T-helper 1 cell (primary cell): ENCODE measurements at places on chromosomes 4 and X.

DNA sequence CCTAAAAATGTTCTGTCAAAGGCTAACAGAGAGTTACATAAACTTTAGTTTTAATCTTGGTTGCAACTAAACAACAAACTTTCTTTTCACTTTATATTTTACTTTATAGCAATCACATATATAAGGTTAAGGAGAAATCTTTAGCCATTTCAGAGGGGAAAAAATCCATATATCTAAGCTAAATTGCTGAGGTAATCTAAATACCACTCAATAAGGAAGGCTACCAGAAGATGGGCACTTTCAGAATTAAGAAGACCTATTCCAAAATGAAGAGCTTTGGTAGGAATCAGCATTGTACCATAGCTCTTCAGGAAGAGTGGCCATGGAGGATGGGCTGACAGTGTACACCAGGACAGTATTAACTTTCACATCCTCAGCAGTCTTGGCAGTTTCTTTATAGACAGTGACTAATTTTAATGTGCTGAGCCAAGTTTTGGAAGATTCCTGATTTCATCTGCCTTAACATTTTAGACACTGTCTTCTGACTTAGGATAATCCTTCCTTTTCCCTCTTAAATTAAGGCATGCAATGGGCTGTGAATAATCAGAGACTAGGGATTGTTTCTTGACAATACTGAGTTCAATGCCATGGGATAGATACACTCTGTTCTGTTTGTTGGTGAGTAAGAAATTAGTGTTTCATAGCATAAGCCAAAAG is 7.1 kb downstream of the FAT4 start:
- no peak for DNase-seq

- DNase-seq, result no peak
Measured at GRCh38 chr4:91497892-91498291, 805.9 kb upstream of the GRID2 start.

- DNase-seq, result no peak
Measured at GRCh38 chrX:110504947-110505346, 146.3 kb downstream of the RTL9 start.

- no peak for DNase-seq
Measured at GRCh38 chr4:82728301-82728700, 70.3 kb downstream of the SCD5 start.

GRCh38 chr4:83828601-83829000 is 292.7 kb downstream of the GPAT3 start:
- no peak for DNase-seq

DNA sequence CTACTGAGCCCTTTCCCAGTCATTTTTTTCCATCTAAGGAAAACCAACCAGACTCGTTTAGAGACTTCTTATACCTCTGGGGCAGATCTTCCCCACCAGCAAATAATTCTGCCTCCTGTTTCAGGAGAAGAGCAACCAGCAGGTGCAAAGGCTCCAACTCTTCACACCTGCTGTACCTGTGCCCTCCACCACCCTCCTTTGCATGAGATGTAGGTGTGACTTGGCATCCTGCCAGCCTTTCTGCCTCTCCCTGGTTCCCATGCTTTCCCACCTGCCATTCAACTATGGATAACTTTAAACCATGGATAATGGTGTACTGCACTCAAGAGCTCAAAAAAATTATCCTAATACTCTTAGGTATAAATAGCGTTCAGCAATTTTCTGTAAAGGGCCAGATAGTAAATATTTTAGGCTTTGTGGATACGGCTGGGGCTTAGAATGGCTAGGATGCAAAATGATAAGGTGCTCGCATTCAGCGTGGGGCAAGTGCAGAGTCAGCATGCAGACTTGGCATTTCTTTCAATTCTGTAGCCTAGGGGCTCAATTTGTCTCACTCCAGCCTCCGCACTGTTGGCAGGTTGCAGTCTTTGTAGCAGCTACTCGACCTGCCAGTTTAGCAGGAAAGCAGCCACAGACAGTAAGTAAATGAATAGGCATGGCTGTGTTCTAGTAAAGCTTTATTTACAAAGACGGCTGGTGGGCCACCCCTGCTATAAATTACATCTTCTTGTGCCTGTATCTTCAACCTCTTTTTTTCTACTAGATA is 79.8 kb downstream of the HCCS start:
- DNase-seq, result no peak

GRCh38 chr4:168857546-168858314 is 152.3 kb downstream of the CBR4 start:
- no peak for DNase-seq

- DNase-seq, result no peak
Measured at GRCh38 chr4:16764622-16765021, 133.8 kb downstream of the LDB2 start.

DNA sequence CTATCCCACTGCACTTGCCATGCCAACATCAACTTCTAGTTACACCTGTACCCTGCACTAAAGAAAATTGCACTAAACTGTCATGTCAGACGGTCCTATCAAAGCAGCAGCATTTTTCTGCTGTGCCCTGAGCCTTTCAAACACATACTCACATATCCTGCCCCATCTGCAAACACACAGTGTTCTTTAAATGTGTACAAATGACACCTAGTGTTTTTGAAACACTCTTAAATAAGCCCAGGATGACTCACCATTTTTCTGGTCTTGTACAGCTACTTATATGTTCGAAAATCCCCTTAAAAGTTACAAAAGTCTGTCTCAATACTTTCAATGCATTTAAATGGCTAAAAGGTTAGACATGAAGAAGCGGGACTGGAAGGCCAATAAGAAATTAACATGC is 346.7 kb upstream of the PPARGC1A start:
- no peak for DNase-seq

DNA sequence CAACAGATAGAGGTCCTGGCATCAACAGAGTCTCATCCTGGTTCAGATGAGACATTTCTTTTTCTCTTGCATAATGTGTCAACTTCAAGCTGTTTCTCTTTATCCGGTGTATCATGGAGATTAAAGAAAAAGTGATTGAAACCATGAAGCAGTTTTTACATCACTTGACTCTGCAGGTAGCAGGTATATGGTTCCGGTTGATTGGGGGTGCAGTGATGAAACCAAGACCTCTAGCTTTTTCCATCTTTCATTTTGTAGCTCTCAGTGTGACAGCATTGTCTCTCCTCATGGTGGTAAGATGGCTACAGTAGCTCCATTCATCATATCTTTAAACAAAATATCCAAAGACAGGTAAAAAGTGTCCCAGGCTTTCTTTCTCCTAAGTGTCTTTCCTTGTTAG is 2.4 kb upstream of the HOPX start:
- DNase-seq, result no peak

DNA sequence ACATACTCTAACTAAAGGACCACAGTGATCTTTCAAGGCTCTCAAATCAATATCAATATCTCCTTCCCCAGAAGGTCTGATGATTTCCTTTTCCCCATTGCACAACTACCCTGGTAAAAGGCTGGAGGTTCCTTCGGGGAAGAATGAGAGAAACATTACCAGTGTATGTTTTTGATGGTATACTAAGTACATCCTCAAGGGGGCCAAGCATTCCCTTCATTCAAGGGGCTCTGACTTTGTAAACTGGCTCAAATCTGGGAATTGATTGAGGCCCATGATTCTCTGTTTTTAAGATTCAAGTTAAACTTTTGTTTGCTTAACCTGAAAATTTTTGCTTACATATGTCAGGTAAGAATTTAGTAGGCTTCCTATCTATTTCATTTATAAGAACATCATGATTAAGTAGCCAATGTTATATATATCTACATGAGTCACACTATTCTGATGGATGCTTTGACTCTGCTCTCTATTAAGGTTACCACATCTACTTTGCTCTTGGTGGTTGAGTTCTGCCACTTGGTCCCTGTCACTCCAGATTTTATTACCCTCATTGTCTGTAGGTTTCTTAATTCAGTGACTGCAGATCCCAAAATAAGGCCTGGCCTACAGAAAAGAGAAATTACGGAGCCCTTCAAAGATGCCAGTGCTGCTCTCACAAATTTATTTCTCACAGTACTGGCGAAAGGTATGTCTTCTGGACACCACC is 16.4 kb upstream of the GUCY1B1 start:
- DNase-seq, result no peak

DNA sequence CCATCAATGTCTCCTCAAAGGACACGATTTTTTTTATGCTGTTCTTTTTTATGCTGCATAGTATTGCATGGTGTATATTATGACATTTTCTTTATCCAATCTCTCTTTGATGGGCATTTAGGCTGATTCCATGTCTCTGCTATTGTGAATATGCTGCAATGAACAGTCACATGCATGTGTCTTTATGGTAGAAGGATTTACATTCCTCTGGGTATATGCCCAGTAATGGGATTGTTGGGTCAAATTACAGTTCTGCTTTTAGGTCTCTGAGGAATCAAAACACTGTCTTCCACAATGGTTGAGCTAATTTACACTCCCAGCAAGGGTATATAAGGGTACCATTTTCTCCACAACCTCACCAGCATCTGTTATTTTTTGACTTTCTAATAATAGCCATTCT is 113.9 kb downstream of the GRIA3 start:
- no peak for DNase-seq

DNA sequence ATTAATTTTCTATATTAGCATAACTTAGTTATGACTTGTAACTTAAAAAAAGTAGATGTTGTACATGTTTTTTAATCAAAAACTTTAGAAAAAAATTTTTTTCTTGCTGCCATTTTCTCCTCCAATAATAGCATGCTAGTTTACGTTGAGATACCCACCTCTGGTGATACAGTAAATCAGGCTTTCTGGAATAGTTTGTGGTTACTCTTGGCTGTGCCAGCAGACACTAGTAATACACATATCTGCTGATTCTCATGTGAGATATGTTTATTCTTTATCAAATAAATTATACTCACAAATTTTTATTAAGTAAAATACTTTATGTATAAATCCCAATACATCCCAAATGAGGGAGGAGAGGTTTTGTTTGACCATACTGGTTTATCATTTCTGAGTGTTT is 117.3 kb downstream of the KLHL8 start:
- no peak for DNase-seq

DNA sequence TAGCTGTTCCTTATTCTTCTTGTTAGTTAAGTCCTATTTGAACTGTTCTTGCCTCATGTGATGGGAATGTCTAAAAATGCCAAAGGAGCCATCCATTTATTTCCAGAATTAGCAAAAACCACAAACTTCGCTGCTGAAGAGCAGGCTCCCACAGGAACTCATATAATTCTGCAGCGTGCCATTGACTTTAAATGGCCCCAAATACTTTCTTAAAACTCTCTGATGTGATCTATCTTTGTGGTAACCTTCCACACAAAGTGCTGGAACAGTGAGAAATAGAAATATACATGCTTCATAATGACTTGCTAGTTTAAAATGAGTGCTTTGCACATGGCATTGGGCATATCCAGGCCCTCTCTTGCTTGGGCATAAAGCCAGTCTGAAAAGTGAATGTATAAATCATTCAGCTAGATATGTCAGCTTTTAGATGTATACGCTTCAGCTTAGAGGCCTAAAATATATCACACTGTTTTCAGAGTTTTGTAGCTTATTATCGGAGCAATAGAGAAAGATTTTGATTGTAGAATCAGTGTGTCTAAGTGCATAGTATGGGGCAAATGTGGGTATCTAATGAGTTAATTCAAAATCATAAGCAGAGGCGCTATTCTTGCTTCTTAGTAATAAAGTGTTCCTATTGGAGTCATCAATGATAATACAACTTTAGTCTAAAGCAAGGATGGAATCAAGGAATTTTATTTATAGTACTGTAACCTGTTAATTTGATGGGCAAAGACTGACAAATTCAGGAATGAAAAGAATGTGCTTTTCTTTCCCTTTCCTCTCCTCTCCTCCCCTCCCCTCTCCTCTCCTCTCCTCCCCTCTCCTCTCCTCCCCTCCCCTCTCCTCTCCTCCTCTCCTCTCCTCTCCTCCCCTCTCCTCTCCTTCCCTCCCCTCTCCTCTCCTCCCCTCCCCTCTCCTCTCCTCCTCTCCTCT is 392.2 kb upstream of the ZFP42 start:
- DNase-seq, result no peak

- DNase-seq, result no peak
Measured at GRCh38 chrX:80174925-80175574, 160.5 kb downstream of the TBX22 start.

DNA sequence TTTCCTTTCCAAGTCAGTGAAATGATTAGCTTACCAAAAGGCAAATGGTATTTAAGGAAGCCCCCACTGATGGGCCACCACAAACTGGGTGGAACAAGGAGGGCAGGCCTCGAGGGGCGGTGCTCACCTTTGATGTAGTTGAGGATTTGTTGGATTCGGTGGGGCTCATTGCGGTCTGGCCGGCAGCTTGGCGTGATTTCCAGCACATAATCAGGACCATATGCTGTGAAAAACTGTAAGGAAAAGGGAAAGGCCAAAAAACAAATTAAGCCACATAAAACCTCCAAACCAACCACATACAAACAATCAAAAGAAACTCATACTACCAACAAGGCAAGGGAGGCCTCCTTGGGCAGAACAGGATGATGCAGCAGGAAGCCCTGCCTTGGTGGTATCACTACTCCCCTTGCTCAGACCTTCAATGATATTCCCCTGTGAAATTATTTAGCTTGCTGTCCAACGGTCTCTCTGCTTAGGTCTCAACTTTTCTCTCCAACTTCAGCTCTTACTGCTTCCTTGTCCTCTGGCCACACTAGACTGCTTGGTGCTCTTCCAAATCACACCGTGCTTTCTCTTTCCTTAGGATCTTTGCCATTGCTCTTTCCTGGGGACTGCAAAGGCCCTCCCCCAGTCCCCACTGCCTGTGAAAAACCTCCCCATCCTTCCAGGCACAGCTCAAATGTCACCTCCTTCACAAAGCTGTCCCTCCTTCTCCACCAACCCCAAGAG is 46.1 kb upstream of the CITED1 start:
- DNase-seq, result no peak

GRCh38 chr4:170336238-170336775 is 246.6 kb upstream of the AADAT start:
- DNase-seq, result no peak

GRCh38 chr4:183828125-183828524 is 77.0 kb upstream of the STOX2 start:
- no peak for DNase-seq

DNA sequence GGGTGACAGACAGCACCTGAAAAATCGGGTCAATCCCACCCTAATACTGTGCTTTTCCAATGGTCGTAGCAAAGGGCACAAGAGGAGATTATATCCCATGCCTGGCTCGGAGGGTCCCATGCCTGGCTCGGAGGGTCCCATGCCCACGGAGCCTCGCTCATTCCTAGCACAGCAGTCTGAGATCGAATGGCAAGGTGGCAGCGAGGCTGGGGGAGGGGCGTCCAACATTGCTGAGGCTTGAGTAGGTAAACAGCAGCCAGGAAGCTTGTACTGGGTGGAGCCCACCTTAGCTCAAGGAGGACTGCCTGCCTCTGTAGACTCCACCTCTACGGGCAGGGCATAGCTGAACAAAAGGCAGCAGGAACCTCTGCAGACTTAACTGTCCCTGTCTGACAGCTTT is 365.1 kb downstream of the STPG2 start:
- DNase-seq, result no peak

GRCh38 chr4:188198982-188199792 is 59.9 kb downstream of the TRIML1 start:
- DNase-seq, result no peak

- DNase-seq, result no peak
Measured at GRCh38 chr4:24736066-24736465, 59.3 kb upstream of the SOD3 start.

DNA sequence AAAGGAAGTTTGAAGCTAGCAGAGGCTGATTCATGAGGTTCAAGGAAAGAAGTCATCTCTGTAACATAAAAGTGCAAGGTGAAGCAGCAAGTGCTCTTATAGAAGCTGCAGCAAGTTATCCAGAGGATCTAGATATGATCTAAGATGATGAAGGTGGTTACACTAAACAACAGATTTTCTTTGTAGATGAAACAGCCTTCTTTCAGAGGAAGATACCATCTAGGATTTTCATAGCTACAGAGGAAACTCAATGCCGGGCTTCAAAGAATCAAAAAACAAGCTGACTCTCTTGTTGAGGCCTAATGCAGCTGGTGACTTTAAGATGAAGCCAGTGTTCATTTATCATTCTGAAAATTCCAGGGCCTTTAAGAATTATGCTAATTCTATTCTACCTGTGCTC is 28.8 kb downstream of the NR0B1 start:
- no peak for DNase-seq
